ENCODE measurements at places on chromosomes 13 and 19.
A peak's percentile ranks its signal among the peaks of the same experiment; 100 is the strongest.

GRCh38 chr19:4909156-4909896 is at the start of gene UHRF1:
UHRF1 (plus strand) TSS chr19:4909501; CDS start chr19:4910886, 1,385 bp downstream.
- DNase-seq: no peak

- no peak for DNase-seq
These were observed 251.7 kb upstream of the ARGLU1 start for GRCh38 chr13:106819413-106820180.

- DNase-seq: no peak
These were observed 51.7 kb downstream of the EDNRB start for GRCh38 chr13:77866971-77867370.

DNA sequence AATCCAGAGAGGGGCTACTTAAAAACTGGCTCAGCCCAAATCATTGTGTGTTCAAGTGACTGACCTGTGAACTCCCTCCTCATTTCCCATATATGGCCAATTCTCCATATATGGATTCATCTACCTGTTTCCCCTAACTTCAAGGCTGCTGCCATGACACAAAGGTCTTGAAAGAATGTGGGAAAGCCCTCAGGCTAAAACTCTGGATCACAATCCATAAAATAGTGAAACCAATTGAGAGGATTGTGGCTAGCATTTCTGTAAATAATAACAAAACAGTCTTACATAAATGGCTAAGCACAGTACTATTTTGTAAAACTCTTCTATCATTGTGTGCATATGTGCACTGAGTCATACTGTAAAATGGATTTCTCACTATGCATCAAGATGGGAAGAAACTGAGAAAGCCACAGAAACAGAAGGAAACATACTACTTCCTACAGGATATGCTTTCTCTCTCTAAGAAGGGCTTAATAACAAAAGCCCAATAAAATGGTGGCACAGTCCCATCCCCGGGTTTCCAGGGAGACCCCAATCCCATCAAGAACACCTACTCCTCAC is 80.5 kb downstream of the FOXO1 start:
- DNase-seq: no peak

DNA sequence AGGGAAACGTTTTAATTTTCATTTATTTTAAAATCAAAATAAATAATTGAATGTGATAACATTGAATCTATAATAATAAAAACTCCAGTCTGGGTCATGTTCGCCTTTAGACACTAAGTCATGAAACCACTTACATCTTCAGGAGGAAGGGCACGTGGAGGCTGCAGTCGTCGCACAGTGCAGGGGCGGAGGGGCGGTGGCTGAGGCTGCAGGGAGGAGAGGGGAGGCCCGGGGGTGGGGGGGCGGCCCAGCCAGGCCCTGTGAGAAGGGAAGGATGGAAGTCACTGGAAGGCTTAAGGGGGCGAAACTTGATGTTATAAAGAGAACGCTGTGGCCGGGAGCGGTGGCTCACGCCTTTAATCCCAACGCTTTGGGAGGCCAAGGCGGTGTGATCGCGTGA is 14.9 kb upstream of the LATS2 start:
- DNase-seq: no peak

DNA sequence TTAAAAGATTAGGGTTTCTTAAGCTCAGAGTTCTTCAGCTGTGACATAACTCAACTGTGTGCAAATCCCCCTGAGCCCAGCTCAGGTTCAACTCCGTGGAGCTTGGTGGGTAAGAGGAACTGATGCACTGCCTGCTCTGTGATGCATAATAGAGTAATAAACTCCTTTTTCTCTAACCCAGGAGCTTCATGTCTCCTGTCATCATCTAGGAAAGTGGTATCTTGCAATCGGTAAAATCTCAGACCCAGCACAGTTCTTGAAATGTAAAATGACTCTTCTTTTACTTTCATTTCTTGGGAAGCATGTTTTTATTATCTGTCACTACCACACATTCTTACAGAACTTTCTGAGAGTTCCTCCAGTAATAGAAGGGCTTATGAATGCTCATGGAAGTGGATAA is 123.8 kb upstream of the PCDH9 start:
- no peak for DNase-seq

DNA sequence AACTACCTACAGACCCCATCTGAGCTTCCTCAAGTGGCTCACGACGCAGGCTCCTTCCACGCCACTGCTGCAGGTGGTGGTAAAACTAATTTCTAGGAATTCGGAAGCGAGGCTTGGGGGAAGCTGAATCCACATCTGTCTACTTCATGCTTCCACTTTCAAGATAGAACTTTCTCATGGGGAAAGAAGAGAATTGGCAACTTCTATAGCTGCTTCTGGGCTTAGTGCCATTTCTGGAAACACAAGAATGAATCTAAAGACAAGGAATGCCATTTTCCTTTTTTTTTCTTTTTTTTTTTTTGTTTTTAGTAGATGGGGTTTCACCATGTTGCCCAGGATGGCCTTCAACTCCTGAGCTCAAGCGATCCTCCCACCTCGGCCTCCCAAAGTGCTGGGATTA is 2.8 kb upstream of the NLRP12 start:
- DNase-seq: no peak

GRCh38 chr19:3098515-3099346 is 4.6 kb downstream of the GNA11 start:
- no peak for DNase-seq

- no peak for DNase-seq
These were observed 66.1 kb downstream of the ATP7B start for GRCh38 chr13:51945149-51945548.

- DNase-seq: no peak
These were observed 786.0 kb upstream of the KLHL1 start for GRCh38 chr13:70894258-70894657.

DNA sequence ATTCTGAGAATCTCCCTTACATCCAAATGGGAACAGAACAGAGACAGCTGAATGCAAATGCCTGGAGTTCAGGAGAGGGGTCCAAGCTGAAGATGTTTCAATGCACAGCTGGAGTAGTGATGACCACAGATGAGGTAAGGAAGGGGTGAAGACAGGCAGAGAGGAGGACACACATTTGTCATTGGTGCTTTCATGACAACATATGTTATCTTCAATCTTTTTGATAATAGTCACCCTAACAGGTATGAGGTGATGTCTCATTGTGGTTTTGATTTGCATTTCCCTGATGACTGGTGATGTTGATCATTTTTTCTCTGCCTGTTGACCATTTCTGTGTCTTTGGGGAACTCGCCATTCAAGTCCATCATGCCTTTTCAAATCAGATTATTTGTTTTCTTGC is 19.2 kb downstream of the SIGLEC7 start:
- DNase-seq: no peak

DNA sequence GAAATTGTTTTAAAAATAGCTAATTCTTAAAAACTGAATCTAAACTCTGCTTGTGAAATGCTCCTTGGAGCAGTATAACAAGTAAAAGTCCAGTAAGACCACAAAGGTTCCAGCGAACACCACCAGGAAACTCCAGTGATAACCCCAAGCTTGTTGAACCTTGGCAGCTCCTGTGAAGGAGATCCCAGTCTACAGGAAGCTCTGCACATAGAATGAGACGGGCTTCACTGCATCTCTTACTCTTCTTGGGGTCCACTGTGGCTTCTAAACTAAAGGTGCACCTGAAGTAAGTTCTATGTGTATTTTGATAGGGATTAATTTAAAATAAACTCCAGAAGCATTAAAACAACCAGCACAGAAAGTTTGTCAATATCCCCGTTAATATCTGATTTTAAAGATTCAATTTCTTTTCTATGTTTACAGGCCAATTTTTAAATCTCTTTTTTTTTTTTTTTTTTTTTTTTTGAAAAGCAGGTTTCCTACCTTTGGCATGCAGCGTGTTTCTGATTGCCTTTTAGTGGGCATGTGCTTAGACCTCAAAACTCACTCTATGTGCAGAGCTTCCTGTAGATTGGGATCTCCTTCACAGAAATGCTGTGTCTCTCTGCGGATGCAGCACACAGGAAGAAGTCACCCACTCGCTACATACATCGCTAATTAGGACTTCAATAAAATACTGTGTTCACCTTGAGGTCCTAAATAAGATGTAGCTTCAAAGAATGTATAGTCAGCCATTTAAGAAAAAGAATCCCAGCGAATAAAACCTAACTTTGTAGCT is 508.5 kb downstream of the KLF12 start:
- DNase-seq: no peak

DNA sequence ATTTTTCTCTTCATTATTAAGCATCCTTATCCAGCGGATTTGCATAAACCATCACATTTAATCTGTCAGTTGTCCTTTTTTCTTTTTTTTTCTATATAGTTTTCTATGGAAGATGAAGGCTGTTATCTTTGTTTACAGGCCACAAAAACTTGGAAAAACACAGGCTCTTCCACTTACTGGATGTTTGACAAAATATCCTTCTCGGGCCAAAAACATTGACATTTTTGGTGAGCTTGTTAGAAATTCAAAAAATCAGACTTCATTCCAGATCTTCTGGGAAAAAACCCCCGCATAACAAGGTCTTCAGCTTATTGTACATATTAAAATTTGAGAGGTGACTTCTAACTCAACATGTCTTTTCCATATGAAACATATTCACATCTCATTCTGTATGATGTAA is 13.8 kb downstream of the ZNF93 start:
- DNase-seq: no peak

- DNase-seq: no peak
These were observed 423 bp downstream of the KLK8 start for GRCh38 chr19:51000981-51001380.

DNA sequence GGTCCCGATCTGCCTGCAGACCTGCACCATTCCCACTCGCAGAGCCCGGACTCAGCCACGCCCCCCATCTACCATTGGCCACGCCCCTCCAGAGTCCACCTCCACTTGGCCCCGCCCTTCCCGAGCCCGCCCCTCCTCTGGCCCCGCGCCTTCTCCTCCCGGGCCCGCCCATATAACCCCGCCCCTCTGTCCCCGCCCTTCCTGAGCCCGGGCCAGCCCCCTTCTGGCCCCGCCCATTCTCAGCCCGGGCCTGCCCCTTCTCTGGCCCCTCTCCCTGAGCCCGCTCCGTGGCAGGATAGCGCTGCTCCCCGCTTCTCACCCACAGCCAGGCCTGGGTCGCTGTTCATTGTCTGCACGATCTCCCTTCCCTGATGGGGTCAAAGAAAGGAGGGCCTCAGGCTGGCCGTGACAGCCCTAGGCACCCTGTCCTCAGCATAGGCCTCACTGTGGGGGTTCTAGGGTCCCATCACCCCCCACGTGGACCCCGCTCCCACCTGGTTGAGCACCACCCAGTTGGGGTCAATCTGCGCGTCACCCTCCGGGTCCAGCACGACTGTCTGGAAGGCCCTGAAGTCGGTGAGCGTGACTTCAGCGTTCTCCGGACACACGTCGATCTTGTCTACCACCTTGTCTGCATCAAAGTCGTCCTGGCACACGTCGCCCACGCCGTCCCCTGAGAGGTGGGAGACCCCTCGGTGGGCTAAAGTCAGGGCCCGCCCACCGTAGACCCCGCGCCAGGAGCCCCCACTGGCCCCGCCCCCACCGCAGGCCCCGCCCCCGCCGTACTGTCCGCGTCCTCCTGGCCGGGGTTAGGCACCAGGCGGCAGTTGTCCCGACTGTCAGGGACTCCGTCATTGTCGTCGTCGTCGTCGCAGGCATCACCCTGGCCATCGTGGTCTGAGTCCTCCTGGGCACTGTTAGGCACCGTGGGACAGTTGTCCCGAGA is 5.7 kb downstream of the COMP start:
- peak; percentile 48 for DNase-seq

- no peak for DNase-seq
These were observed 22.6 kb downstream of the ZSWIM4 start for GRCh38 chr19:13817615-13818371.

DNA sequence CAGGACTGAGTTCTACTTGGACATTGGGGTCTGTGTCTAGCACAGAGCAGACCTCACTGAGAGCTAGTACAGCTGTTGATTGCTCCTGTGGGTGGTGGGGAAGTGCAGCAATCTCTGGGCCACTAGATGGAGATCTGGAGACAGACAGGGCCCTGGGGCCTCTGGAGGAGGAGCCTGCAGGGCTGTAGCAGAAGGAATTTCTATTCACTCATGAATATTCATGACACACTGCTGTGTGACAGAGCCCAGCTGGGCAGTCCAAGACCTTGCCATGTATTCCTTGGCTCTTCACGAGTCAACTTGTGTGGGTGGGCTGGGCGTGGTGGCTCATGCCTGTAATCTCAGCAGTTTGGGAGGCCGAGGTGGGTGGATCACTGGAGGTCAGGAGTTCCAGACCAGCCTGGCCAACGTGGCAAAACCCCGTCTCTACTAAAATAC is 37.5 kb downstream of the SUGP2 start:
- DNase-seq: no peak

DNA sequence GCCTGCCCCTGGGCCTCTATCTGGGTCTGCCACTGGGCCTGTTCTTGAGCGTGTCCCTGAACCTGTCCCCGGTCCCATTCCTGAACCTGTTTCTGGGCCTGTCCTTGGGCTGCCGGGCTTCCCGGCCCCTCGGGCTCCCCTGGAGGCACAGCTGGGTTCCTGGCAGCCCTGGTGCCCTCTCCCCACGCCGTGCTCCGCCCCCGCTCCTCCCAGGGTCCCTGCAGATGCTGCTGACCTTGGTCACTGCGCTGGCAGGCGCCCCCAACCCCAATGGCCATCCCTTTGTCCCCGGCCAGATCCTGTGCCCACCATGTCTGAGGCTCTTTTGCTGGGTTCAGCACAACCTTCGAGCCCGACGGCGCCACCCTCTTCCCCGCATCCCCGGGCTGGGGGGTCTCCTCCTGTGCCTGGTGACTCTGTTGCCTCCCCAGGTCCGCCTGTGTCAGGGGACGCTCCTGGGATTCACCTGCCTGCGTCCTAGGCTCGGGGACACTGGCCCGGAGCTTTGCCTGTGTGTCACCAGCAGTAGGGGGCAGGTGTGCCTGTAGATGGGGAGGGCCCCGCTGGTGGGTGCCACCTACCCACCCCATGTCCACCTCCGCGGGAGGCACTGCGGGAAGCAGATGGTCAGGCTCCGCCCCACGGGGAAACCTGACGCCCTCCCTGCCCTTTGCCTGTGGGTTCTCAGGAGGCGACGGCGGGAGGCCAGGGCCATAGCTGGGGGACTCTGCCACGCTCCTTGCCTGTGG is 41.0 kb upstream of the GRTP1 start:
- DNase-seq: no peak

DNA sequence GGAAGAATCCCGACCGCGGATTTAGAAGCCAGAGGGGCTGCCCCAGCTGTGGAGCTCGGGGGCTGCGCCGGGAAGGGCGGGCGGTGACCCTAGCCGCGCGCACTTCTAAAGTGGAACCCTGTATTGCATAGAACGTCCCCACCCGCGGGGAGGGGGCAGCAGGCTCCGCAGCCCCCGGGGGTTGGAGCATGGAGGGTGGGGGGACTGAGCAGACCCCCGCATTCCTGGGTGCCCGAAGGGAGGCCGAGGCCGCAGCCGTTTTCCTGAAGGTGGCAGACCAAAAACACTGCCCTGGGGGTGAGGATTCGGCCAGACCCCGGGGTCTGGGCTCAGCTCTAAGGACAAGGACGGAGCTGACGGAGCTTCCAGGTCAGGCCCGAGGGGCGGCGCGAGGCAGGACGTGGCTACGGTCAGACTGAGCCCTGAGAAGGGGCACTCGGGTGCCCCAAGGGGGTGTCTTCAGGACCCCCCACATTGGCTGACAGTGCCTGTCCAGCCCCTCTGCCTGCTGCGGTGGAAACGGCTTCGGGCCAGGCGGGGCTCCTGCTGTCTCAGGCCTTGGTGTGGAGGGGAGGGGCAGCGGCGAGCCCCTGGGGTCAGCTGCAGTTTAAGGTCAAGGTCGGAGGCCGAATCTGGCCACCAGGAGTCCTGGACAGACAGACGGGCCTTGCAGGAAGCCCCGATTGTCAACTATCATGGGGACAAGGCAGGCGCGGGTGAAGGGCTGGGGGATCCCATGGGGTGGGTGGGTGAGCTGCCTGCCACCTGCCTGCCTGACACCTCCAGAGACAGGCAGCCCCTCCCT is 12.6 kb downstream of the MKNK2 start:
- DNase-seq: no peak
